Vagina (tissue), 2 donors: ENCODE measurements at places on chromosomes 16 and 17.

DNA sequence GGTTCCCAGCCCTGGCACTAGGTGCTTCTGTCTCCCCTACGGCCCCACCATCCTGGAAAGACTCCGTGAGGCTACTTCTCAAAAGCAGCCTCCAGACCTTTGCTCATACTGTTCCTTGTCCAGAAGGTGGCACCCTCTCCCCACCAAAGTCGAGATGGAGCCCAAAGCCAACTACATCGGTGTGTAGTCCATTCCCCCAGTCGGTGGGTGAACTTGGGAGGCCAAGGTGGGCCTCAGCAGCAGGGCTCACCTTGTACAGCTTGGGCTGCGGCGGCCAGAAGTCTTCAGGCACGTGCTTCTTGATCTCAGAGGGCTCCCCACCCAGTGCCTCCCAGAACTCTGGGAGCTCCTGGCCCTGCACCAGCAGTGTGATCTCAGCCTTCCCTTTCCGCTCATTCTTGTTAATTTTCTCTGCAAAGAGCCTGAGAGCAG is 10.2 kb downstream of the FLII start:
- DNase-seq: no peak

GRCh38 chr16:66026211-66026610 is 340.3 kb upstream of the CDH5 start:
- no peak for DNase-seq

- DNase-seq: no peak
Measured at GRCh38 chr16:24936151-24936550, 79.0 kb downstream of the ARHGAP17 start.

DNA sequence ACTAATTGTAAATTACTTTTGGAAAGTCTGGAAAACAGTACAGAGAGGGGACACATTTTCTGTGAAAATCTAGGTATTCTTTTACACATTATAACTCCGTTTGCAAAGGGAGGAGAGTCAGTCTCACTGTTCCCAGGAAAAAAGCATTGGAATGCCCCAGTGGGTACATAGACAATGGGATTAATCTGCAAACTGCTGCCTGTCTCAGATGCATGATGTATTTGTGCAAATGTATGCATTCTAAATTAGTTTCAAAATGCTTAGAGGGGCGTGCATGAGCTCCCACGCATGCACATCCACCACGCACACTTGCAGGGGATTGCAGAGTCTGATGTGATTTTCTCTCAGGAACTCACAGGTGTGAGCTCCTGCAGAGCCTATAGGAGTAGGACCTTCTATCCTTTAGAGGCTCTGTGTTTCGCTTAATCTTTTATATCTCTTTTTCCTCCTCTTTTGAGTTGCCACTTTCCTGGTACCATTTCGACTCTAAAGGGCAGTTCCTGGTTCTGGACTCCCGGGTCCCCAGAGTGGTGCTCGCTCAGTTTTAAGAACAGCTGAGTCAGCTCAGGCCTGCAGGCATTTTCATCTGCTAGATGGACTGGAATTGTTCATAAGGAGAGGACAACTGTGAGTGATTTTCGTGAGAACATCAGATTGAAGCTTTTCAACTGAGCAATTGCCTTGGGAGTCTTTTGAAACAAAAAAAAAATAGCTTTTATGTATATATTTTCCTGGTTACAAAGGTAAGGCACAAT is 1.1 kb downstream of the BCO1 start:
- DNase-seq: no peak

DNA sequence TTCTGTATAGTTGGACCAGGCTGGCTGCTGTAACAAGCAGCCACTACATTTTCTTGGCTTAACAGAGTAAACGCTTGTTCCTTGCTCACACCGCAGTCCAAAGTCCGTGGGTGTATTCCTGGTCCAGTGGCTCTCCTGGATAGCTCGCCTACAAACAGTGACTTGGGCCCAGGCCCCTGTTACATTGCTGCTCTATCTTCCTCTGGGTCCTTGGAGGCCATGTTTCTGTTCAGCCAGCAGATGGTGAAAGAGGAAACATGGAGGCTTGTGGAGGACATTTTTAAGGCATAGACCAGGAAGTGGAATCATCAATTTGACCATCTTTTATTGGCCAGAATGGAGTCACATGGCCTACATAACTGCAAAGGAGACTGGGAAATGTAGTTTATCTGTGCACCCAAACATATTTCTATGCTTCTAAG is 55.1 kb downstream of the ATP2C2 start:
- no peak for DNase-seq

DNA sequence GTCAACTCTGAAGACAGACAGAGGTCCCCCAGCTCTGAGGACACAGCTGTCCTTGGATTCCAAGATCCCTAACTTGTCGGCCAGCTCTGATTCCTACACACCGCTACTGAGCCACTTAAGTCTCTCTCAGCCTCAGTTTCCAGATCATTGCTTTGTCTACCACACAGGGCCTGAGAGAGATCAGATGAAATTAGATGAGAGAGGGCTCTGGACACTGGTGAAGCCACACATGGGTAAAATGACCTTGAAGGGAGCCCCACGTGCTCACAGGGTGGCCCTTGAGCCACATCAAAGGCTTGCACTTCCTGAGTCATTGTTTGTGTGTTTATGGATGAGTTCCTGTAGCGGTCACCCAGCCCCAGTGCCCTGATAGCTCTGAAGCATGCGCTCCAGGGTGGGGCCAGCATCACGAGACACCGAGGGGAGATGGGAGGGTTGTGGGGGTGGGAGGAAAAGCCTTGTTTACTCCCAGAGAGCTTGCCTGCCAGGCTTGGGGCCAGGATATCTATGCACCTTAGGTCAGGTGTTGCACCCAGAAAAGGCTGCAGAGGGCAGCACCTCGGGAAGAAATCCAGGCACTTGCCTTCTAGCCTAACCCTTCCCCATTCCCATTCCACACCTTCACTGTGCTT is 32.7 kb upstream of the SLC6A2 start:
- no peak for DNase-seq

DNA sequence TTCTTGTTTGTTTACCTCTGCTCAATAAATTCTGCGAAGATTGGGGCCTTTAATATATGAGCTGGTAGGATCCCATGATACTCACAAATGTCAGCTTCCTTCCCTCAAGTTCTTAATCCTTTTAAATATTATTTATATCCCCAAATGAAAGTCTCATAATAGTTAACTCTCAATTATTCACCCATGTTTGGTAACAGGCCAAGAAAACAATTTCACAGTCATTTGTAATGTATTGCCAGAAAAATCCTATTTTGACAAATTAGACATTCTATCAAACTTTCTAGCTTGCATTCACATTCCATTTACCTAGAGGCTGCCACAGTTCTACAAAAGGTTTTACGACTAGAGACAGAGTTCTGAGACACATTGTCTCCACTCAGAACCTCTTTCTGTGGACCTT is 441.2 kb downstream of the UTP18 start:
- DNase-seq: no peak

DNA sequence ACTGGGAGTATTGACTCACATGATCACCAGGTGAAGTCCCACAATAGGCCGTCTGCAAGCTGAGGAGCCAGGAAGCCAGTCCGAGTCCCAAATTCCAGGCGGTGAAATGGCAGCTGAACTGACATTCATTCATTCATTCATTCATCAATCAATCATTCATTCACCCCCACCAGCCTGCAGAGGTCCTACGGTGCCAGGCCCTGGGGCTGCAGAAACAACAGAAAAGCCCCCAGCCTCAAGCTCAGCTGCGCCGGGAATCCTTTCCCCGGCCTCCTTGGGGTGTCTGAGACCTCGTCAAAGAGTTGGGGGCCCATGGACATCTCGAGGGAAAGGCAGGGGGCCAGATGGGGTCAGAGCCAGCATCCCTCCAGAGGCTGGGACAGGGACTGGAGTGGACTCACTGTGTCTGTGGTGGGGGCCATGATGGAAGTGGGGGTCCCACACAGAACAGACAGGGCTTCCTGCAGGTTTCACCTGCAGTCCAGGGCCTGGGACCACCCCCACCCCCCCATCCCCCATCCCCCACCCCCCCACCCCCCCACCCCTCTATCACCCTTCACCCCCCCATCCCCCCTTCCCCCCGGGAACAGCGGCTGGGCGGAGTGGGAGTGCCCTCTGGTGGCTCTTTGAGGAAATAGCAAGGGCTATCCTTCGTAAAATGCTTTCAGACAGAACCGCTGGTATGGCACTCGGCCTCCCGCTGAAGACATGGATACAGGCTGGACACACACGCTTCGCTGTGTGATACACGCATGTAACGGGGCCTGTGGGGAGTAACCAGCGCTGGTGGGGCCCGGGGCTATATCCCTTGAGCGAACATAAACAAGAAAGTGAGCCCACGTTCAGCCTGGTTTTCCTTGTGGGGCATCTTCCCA is 8.5 kb upstream of the ZC3H18 start:
- DNase-seq: no peak

GRCh38 chr16:12523002-12523401 is 280.7 kb downstream of the CPPED1 start:
- DNase-seq: no peak
